ENCODE measurements at places on chromosomes 1 and 21. TPM values are rescaled to one million over a fixed set of nuclear protein-coding genes. Genes with fewer than 3 reads are reported as not detected.

GRCh38 chr1:235821361-235821981 lies 45.2 kb downstream of the LYST start:
- DNase-seq, result no peak

DNA sequence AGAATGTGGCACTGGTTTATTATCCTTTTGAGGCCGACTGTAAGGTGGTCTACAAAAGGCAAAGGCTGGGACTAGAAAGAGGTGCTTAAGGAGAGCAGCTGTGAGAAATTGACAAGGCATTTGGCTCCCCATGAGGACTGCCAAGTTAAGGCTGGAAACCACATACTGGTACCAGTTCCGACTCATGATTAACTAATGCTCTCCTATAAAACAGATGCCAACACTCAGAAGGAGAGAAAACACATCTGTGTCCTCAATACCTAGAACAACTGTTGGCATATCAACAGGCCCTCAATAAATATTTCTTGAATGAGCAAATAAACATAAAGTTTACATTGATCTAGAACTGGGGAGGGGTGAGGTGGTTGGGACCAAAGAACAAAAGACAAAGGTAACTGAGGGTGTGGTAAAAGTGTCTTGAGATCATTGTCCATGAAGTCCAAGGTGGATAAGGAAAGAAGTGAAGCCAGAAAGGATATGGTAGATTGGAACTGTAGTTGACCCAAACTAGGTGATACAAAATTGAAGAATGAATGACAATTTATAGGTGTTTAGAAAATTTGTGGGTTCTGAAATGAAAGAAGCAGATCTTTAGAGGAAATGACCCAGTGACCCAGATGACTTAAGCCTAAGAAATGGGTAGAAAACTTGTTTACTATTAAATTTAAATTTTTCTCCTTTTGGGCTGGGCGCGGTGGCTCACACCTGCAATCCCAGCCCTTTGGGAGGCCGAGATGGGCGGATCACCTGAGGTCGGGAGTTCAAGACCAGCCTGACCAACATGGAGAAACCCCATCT lies 16.9 kb upstream of the MCL1 start:
- DNase-seq, result no peak

The KCNN3 gene
- 7.6 TPM for total RNA-seq

DNA sequence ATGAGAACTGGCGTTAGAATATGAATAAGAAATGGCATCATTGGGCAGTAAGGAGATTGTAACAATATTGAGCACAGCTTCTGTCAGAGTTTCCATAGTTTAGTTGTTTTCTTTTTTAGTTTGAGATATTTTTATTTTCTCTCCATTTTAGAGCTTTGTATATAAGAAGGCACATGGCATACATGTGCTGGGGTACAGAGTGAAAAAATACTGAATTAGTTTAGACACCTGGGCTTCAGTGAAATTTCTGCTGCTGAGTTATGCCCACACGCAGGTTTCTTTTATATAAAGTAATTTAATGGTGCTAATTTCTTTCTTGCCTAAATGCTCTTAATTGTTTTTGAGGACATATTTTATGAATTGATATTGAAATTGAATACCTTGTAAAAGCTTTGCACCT lies 53.6 kb upstream of the RWDD3 start:
- DNase-seq, result no peak

DNA sequence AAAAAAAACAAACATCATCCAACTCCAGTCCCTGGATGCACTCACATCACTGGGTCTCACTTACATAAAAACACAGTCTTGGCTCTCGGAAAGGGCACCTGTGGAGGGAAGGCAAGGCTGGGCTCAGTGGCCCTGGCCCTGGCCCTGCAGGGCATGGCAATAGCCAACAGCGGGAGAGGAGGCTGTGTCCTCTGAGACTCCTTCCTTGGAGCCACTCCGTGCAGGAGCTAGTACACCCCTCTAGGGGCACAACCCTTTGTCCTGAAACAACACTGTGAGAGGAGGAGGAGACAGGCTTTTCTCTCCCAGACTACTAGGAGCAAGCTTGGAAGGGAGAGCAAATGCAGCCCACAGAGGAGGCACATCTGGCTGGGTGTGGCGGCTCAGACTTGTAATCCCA lies 28.0 kb downstream of the URB1 start:
- no peak for DNase-seq

DNA sequence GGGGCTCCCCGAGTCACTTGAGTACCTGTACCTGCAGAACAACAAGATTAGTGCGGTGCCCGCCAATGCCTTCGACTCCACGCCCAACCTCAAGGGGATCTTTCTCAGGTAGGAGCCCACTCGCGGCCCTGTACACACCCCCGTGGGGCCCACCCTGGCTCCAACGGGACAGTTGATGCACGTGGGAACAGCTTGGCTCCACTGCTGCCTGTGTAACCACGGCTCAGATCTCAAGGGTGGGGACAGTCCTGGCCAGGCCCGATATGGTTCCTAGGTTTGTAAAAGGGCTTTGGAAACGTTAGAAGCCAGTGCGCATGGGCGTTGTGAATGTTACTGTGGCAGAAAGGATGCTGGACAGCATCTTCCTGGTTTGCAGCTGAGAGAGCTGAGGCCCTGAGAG lies 18.8 kb downstream of the PODN start:
- peak; percentile 54 for DNase-seq

DNA sequence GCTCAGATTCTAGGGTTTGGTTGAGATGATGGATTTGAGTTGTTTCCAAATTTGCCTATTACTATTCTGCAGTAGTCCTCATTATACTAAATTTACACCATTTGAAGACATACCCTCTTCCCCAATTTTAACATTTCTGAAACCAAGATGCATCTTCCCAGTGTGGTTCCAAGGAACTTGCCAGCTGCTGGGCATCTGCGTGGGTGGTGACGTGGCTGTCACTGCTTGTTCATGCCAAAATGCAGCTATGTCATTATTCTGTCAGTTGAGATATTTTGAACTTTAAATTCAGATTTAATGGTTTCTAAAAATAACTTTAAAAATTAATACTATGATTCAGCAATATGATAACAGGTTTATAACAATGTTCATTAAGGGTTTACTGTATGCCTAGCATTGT lies 1.2 kb downstream of the ZFP69 start:
- DNase-seq, result no peak

- no peak for DNase-seq
Observed at GRCh38 chr1:84436876-84437655, 38.8 kb downstream of the DNASE2B start.

DNA sequence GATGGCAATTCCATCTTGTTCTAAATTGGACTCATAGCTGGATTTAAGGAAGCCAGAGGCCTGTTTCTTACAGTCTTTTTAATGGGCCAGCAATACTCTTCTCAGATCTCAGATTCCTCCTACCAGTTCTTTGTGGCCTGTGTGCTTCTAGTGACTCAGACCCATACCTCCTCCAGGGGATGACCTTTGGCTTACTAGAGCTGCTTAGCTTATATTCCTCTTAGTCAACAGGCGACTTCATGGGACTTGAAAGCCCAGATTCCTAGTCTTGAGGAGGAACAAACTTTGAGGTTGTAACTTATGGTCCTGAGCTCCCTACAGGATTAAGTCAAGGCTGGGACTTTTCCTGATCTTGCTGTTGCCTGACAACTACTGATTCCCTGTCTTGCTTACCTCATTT lies 12.4 kb upstream of the PAPPA2 start:
- no peak for DNase-seq

The NPPA gene
- 8.4 TPM for total RNA-seq

Measured in upper lobe of right lung (tissue), 1 donor.